ENCODE measurements at places on chromosomes 1 and 21. TPM values are rescaled to one million over a fixed set of nuclear protein-coding genes. Genes with fewer than 3 reads are reported as not detected.

PITHD1 gene
- 37.4 TPM for total RNA-seq

TMOD4 gene
- not detected for total RNA-seq

MATN1 gene
- not detected for total RNA-seq

TFB2M gene
- total RNA-seq: 8.1 TPM

AZIN2 gene
- total RNA-seq: 32.7 TPM

HAO2 gene
- total RNA-seq: not detected

RAB3B gene
- 3.3 TPM for total RNA-seq

TNN gene
- not detected for total RNA-seq

UBE2G2 gene
- total RNA-seq: 40.8 TPM

C8B gene
- total RNA-seq: not detected

DENND2C gene
- total RNA-seq: 1.1 TPM

PLPPR4 gene
- total RNA-seq: 21.5 TPM

CORT gene
- total RNA-seq: 6.4 TPM

ADORA1 gene
- total RNA-seq: not detected

DAB1 gene
- not detected for total RNA-seq

LAPTM5 gene
- total RNA-seq: 66.6 TPM

WNT4 gene
- 3.0 TPM for total RNA-seq

KCNE2 gene
- total RNA-seq: not detected

CELA3B gene
- not detected for total RNA-seq

HTR1D gene
- 0.20 TPM for total RNA-seq

FMO3 gene
- 1.7 TPM for total RNA-seq

ANKRD34A gene
- total RNA-seq: 0.64 TPM

SYPL2 gene
- total RNA-seq: 0.41 TPM

BCL2L15 gene
- total RNA-seq: 51.3 TPM

CD1B gene
- total RNA-seq: not detected

C4BPA gene
- 2.5 TPM for total RNA-seq

TMEM35B gene
- not detected for total RNA-seq

TFF3 gene
- total RNA-seq: 164 TPM

ALG6 gene
- 0.60 TPM for total RNA-seq

CRP gene
- total RNA-seq: not detected

Data from transverse colon (tissue), 4 donors.